ENCODE measurements at places on chromosomes 2 and 18. TPM values are rescaled to one million over a fixed set of nuclear protein-coding genes. Genes with fewer than 3 reads are reported as not detected.

Gene SRD5A2
- total RNA-seq = not detected

Gene GMCL1
- total RNA-seq = 6.1 TPM

DNA sequence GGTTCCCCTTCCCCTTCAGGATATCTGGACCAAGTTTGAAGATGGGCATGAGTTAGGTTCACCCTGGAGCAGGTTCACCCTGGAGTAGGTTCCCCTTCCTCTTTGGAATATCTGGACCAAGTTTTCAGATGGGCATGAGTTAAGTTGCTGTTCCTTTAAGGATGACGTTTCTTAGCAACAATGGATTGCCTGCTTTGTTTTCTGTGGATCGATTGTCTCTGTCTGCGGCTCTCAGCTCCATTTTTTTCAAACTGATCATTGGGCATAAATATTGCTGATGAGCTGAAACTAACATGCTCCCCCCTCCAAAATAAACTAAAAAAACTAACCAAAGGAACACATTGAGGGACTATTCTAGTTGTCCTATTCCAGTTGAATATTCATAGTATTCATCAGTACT lies 149.5 kb downstream of the SPP2 start:
- DNase-seq = no peak

GRCh38 chr2:35199298-35199697 lies 1156.3 kb upstream of the CRIM1 start:
- DNase-seq = no peak

Gene SERPINB12
- not detected for total RNA-seq

Gene GPR45
- total RNA-seq = not detected

Gene TUBB8B
- total RNA-seq = not detected
